ENCODE measurements at places on chromosomes 12 and 14.
A peak's percentile ranks its signal among the peaks of the same experiment; 100 is the strongest.

GRCh38 chr12:58007875-58008274 is 66.5 kb downstream of the ATP23 start:
- no peak for DNase-seq

GRCh38 chr14:54567639-54568561 is 972 bp downstream of the SAMD4A start:
- DNase-seq: peak; percentile 21

GRCh38 chr14:89041257-89041582 is 216.8 kb downstream of the TTC8 start:
- no peak for DNase-seq

DNA sequence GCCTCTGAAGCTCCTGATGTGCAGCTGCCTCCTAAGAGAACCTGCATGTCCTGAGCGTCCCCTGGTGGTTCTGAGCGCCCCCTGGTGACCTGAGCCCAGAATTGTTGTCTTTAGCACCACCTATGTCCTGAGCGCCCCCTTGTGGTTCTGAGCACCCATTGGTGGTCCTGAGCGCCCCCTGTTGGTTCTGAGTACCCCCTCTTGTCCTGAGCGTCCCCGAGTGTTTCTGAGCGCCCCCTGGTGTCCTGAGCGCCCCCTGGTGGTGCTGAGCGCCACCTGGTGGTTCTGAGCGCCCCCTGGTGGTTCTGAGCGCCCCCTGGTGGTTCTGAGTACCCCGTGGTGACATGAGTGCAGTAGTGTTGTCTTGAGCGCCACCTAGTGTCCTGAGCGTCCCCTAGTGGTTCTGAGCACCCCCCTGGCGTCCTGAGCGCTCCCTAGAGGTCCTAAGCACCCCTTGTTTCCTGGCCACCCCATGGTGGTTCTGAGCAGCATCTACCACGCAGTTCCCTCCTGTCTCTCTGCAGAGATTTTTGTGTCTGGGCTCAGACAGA is 782.5 kb downstream of the TMEM121 start:
- peak; percentile 79 for DNase-seq

- no peak for DNase-seq
Measured at GRCh38 chr12:57620245-57620935, 9.2 kb downstream of the ARHGEF25 start.

DNA sequence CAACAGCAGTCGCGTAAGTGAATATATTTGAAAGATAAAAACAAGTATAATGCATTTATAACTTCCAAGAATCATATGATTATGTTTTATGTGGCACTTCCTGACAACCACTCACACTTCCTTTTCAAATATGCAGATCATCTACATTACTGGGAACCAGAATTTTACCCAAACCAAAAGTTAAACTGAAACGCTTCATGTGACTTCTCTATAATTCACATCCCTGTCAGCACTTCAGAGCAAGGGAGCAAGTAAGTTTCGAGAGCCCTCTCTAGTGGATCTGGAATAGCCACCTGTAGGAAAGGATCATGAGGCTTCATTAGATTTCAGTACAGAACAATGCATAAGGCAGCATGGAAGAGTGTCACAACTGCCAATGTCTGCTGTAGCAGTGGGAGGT is 13.7 kb upstream of the ALX1 start:
- DNase-seq: no peak

DNA sequence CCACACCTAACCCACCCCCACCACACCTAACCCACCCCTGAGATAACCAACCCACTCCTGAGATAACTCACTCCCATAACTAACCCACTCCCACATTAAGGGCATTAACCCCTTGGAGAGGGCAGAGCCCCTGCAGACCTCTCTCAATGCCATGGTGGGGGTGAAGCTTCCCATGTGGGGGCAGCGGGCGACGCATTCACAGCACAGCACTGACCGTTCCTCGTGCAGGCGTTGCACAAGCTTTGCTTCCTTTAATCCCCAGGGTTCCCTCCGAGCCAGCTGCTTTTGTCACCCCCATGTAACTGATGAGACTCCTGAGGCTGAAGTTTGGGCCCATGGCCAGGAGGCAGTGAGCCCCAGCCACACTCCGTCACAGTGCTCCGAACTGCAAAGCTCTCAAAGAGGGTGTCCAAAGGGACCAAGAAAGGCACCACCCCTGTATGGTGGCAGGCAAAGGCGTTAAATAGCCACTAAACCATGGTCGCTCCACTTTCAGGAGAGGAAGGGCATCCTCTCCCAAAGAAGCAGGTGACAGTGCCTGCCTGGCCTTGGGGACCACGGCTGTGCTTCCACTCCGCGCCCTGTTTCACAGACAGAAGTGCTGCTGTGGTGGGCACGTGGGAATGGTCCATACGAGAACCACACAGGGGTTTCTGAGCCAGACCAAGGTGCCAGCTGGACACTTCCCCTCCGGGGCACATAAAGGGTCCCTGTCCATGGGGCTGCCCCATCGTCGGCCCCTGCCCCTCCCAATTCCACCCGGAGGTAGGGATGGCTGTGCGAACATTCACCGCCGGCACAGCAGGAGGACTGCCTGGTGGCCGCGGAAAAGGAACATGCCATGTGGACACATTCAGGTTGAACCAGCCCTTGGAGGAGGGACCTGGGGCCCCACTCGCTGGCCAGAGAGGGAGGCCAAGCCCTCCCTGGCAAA is 28.3 kb downstream of the GALNT9 start:
- no peak for DNase-seq

DNA sequence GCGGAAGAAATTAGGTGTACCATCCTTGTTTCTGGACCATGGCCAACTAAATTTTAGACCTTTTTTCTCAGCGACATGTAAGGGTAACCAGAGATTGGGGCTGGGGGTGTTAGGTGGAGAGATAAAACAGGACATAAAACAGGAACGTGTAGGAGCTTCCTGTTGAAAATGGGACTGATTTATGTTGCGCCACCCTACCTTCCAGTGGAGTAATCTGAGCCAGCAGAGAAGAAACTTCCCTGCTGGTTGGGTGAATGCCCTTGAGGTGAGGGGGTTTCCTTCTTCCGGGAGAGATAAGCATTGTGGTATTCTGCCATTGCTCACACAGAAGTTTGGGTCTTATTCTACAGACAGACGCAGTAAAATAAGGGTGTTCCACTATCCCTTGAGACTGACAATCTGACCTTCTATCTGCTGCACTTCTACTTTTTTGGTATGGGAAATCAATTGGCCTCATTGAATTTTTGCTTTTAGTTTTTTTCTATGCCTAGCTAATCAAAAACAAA is 417.6 kb downstream of the PCNX1 start:
- peak; percentile 33 for DNase-seq

GRCh38 chr12:21788089-21788983 is 13.8 kb upstream of the KCNJ8 start:
- DNase-seq: no peak

GRCh38 chr12:16331998-16332397 is 15.4 kb upstream of the MGST1 start:
- no peak for DNase-seq

- DNase-seq: no peak
Measured at GRCh38 chr14:32576977-32577376, 247.9 kb downstream of the AKAP6 start.

DNA sequence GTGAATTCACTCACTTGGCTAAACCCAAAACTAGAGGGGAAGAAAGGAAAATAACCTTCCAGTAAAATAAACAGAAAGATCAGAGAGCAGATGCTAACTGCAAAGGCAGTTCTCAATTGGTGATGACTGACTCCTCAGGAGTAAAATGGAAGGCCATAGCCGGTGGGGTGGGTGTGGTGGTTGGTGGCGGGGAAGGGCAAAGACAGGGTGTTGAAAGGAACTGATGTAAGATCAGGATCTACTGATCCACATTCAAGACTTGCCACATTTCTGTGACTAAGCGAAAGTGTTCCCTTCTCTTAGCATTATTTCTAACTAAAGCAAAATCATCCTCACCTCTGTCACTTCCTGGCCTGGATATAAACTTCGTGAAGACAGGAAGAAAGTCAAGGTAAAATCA is 26.3 kb upstream of the TC2N start:
- DNase-seq: no peak

GRCh38 chr12:1115484-1116231 is 124.6 kb downstream of the ERC1 start:
- no peak for DNase-seq

- no peak for DNase-seq
Measured at GRCh38 chr12:62194616-62195015, 65.6 kb upstream of the USP15 start.

- DNase-seq: no peak
Measured at GRCh38 chr14:104321088-104321801, 182.9 kb downstream of the KIF26A start.

DNA sequence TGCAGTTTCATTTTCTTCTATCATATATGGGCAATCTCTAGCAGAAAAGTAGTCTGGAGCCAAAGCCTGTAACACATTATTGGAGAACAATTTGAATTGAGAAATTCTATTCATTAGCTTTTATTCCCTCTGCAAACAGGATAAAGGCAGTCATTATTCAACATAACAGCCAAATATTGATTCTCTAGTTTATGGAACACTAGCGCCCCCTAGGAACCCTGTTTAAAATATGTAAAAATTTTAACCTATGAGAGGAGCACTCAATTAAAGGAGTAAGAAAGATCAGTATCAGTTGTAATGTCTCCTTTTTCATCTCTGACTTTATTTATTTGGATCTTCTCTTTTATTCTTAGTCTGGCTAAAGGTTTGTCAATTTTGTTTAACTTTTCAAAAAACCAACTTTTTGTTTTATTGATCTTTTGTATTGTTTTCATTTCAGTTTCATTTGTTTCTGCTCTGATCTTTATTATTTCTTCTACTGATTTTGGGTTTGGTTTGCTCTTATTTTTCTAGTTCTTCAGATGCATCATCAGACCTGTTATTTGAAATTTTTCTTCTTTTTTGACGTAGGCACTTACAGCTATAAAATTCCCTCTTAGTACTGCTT is 4.8 kb upstream of the LMNTD1 start:
- DNase-seq: no peak

DNA sequence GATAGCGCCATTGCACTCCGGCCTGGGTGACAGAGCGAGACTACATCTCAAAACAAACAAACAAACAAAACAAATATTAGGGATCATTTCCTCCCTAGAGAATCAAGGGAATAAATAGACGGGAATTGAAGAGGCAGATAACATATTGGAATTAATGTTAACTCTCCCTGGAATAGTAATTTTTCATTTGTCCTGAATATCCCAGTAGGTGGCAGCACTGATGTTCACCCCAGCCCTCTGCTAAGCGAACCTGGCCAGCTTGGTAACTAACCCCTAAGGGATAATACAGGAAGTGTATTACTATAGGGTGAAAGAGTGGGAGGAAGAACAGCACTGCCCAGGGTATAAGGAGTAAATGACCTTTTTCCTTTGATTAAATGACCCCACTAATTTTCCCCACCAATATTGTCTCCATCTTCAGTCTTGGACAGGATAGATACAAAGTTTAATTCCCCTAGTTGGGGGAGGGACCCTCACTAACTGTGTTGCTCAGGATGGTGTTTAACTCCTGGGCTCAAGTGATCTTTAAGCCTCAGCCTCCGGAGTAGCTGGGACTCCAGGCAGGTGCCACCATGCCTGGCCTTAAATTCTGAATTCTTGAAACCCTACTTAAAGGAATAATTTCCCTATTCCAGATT is 40.5 kb downstream of the SLC2A14 start:
- peak; percentile 18 for DNase-seq

DNA sequence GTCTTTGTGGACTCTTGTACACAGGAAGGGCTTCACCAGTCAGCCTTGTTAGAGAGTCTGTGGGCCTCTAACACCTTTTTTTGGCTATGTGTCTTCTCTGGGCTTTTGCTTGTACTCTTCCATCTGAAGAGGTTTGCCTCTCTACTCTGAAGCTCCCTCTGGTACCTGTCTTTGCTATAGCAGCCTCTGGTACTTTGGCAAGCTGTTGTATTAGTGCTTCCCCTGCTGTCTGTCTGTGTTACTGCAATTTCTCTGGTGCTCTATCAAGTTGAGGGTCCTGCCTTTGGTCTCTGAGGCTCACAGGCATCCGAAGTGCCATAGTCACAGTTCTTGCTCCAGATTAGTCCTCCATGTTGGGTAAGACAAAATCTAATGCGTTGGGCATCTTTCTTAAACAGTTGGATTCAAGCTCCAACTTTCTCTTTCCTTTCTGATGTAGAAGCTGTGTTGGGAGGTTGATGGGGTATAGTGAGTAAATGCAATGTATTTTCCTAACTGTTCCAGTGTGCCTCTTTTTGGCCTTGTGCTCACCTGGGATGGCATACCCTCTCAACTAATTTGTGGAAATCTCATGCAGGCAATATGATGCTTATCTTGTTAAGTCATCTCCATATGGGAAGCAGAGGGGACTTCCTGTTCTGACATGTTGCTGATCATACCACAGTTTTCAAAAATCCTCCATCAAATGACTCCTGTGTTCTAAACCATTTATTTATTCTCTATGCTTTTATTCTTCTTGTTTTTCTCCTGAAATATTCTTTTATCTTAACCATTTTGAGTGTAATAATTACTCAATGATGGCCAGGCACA is 88.8 kb downstream of the ATF7IP start:
- DNase-seq: no peak

GRCh38 chr12:69534389-69534822 is 50.9 kb upstream of the CCT2 start:
- no peak for DNase-seq

DNA sequence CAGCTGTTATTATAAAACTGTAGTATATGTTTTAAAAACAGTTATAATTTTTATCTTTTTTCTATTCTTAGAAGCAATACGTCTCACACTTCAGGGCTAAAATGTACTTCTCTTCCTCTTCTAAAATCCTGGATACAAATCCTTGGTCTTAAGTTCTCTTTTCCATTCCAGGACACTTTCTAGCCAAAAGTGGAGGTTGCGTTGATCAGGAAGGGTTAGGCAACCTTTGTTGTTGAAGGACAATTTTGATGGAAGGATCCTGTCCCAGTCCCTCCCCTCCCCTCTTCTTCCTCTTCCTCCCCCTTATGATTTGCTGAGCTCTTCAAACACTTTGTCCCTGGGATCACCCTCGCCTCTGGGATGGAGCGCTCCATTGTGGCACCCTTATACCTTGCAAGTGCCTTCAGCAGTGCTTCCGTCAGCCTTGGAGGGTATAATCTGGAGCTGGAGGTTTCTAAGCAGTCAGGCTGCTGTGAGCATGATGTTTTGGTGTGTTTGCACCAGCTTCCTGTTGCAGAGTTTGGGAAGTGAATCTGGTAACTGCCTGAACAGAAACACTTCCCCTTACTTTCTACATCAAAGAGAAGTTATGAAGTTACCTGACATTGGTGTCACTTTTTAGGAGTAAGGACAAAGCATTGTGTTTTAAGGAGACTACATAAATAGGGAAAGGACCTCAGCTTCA is 87.4 kb upstream of the SLC38A2 start:
- peak; percentile 9 for DNase-seq

GRCh38 chr14:32571551-32571950 is 242.5 kb downstream of the AKAP6 start:
- no peak for DNase-seq

Measured in stimulated activated naive CD4-positive, alpha-beta T cell (primary cell).